ENCODE measurements at places on chromosomes 13 and 19.

DNA sequence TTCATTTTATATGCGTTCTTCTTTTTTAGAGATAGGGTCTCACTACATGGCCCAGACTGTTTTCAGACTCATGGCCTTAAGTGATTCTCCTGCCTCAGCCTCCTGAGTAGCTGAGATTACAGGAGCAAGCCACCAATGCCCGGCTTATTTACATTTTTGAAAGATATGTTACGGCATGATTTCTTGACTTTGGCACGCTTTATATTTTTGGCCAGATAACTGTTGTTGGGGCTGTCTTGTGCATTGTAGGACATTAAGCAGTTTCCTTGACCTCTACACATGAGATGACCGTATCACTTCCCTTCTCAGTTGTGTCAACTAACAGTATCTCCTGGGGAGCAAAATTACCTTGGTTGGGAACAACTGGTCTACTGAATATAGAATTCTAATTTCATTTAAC, 28.9 kb upstream of the CLDN10 start:
- DNase-seq = no peak

DNA sequence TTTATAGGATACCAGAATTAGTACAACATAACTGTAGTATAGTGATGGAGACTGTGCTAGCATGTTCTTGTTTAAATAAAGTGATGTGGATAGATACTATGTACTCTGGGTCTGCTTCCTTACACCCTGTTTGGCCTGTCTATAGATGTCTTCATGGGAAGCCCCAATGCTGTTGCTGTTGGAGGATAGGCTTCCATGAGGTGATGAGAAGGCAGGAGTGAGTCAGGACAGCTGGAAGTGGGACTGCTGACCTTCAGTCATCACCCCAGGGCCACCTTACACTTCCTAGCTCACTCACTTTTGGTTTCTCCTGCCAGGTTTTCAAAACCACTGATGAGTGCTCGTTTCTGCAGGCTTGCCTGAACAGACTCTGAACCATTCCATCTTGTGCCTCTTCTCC, 4.2 kb downstream of the KCTD4 start:
- no peak for DNase-seq

- DNase-seq = no peak
Observed at GRCh38 chr19:1232652-1233072, 5.1 kb downstream of the CBARP start.

- peak; percentile 100 for DNase-seq
Observed at GRCh38 chr19:40777937-40778705, at the start of gene RAB4B. Gene RAB4B (plus strand): TSS chr19:40778247. CDS start chr19:40778376, 129 bp downstream.

DNA sequence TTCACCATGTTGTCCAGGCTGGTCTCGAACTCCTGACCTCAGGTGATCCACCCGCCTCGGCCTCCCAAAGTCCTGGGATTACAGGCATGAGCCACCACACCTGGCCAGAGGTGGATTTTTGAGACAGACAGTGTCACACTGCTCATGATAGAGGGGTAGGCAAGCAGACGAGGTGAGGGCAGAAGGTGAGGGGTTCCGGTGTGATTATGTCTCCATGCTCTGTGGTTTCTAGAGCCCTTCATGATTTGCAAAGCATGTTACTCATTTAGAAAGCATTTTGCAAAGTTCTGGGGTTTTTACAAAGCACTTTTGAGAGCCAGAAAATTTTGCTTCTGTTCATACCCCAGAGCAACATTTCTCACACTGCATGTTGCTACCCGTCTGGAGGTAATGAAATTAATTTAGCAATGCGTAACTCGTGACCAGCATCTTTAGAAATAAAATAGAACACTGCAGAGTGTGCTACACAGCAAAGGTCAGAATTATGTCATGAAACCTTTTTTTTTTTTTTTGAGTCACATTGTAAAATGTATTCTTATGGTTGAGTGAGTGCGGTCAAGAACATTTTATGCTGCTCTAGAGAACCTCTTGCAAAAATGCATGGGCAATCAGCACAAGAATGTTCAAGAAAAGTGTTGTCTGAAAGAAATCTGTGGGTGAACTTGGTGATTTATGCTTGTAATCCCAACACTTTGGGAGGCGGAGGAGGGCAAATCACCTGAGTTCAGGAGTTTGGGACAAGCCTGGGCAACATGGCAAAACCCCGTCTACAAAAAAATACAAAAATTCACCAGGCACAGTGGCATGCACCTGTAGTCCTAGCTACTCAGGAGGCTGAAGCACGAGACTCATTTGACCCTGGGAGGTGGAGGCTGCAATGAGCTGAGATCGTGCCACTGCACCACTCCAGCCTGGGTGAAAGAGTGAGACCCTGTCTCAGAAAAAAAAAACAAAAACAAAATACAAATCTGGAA, 58.0 kb downstream of the MAP4K1 start:
- DNase-seq = peak; percentile 55

GRCh38 chr13:33212396-33212795, 73.2 kb downstream of the STARD13 start:
- DNase-seq = no peak

DNA sequence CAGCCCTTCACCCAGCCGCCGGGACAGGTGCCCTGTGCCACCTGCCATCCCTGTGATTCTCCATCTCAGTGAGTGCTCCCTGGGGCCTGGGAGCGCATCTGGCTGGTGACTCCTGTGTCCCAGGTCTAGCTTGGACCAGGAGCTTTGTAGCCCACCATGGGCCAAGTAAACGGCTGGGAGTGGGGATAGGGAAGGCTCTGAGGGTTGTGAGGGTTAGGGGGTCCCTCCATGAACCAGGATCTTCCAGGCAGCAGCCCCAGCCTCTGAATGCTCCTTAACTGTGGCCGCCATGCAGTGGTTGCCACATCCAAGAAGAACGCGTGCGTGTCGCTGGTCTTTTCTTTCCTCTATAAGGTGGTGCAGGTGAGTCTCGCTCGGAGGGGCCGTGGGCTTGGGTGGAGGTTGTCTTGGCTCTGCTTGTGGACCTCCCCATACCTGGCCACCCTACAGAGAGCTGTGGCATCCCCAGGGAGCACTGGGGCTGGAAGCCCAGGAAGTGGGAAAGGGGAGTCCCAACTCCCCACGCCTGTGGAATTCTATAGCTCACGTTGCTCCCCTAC, 8.4 kb downstream of the AP1M1 start:
- no peak for DNase-seq

DNA sequence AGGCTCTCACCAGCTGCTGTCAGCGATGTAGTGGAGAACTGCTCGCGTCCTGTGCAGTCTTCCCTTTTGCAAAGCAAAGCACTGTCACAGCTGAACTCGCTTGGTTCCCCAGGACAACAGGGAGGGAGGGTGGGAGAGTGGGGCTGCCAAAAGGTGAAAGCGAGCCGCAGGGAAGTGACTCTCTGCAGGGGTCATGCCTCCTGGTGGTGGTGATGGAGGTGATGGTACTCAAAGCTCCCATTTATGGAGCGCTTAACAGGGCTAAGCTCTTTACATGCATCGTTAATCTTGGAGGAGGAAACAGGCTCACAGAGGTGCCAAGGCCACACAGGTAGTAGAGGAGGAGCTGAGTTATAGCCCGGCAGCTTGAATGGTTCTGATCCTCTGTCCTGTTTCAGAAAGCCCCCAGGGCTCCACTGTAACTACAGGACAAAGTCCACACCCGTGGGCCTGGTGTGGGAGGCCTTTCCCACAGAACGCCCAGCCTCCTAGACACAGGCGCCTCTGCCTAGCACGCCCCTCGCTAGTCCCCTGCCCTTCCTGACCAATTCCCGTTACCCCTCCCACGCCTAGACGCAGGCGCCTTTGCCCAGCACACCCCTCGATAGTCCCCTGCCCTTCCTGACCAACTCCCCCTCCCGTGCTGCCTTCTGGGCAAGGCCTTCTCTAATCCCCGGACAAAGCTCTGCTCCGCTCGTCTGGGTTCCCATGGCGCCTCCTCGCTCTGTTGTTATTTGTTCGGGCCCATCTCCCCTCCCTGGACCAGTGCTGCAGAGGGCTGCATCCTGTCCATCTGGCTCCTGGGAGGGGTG, 10.7 kb downstream of the PPP1R37 start:
- DNase-seq = peak; percentile 11

DNA sequence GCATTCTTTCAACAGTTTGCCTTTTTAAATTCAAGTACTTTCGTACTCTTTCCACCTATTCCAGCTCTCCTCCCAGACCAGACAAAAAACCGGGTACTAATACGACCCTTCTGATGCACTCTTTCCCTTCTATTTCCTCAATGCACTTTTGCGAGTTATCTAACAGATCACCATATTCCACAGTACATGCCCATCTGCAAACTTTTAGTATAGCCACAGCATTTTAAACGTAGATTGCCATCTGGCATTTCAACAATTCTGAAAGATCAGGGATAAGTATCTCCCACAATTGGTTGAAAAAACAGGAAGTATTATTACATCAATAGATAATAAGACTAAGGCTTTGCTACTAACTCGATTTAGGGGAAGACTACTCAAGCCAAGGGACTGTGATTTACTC, 31.5 kb downstream of the RBM26 start:
- DNase-seq = no peak

DNA sequence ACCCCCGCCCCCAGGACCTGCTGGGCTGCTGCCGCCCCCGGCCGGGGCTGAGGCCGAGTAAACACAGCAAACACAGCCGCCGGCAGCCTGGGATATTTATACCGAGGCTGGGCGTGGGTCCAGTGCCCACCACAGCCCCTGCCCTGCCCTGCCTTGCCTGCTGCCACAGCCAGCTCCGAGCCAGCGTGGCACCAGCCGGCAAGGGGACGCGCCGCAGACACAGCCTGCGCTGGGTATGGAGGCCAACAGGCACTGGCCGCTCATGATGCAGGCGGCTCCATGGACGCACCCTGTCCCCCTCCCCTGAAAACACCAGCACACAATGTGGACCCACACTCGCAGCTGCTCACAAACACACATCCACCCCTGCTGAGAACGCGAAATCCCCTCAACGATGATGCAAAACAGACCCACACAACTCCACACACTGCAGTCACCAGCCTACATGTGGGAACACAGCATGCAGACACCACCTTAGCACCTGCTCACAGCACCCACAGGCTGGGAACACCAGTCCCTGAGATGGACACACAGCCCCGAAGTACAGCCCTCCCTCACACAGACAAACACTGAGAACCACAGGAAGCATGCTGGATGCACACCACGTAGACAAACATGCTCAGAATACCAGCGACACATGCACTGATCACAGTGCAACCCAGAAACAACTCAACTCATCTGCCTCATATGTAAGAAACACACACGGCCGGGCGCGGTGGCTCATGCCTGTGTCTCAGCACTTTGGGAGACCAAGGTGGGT, 16.2 kb downstream of the CCDC97 start:
- peak; percentile 37 for DNase-seq

- DNase-seq = no peak
Observed at GRCh38 chr19:37692956-37693620, 26.5 kb downstream of the ZNF607 start.

- DNase-seq = no peak
Observed at GRCh38 chr19:1913781-1914577, 8.8 kb downstream of the ADAT3 start.

DNA sequence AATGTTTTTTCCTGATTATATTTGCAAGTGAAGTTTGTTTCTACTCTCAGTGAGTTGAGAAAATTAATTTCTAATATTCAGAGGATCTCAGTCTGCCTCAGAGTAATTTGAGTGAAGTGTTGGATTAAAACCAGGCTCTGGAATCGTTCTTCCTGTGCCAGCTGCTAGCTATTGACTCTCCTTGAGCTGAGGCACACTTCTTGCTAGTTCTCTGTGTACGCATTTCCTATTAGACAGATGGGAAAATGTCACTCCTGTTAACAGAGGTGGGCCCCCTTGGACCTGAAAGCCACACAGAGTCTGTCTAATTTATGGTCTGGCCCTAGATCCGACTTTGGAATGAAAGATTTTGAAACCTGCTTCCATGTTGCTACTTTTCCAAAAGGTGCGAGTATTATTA, 107.6 kb upstream of the RNF113B start:
- no peak for DNase-seq

DNA sequence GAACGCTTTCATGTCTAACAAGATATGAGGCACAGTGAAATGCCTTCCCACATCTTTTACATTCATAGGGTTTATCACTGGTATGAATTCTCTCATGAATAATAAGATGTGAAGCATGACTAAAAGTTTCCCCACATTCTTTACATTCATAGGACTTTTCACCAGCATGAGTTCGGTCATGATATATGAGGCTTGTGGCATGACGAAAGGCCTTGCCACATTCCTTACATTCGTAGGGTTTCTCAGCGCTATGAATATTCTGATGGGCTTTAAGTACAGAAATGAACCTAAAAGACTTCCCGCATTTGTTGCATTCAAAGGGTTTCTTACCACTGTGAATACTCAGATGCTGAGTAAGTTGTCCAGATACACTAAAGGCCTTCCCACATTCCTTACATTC, 21.3 kb downstream of the ZNF607 start:
- DNase-seq = no peak

GRCh38 chr13:39892721-39893685, 237.5 kb downstream of the COG6 start:
- DNase-seq = peak; percentile 10

- DNase-seq = no peak
Observed at GRCh38 chr19:13396250-13397080, 109.8 kb downstream of the CACNA1A start.

- DNase-seq = peak; percentile 53
Observed at GRCh38 chr19:45768655-45768983, 433 bp downstream of the SIX5 start.

- no peak for DNase-seq
Observed at GRCh38 chr19:4714016-4714415, 9.6 kb downstream of the DPP9 start.

DNA sequence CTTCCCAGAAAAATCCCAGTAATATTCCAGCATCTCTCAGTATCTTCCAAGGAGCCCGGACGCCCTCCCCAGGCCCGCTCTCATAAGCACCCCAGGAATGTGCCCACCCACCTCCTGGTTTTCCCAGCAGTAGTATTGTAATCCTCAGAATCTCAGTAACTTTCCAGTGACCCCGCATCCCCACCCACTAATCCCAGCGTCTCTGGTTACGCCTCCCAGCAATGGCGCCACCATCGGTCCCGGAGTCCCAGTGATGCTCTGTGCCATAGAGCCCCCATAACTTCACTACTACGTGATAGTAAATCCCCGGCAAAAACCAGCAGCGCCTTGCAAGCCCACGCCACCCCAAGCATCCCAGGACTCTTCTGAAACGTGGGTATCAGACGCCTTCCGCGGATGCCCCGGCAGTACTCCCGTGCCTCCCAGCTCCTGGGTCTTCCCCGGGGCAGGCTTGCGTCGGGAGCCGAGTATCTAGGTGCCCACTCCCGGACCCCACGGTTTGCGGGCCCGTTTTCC, 928 bp upstream of the PNPLA6 start:
- DNase-seq = peak; percentile 27

- peak; percentile 32 for DNase-seq
Observed at GRCh38 chr13:21625366-21625765, 21.4 kb upstream of the MICU2 start.

GRCh38 chr13:73481886-73482445, 423.2 kb downstream of the KLF5 start:
- DNase-seq = no peak

Measured in CD4-positive, alpha-beta T cell treated with Interleukin-12 subunit alpha and Interleukin-12 subunit beta, for 1 hour (primary cell).